ENCODE measurements at places on chromosomes 3 and 15.

GRCh38 chr3:56467108-56467507, 1.2 kb downstream of the ERC2 start:
- DNase-seq: no peak

GRCh38 chr15:75153087-75153486, 48.6 kb upstream of the C15orf39 start:
- peak; percentile 28 for DNase-seq

- no peak for DNase-seq
Measured at GRCh38 chr3:123008840-123009239, 18.7 kb downstream of the SEMA5B start.

DNA sequence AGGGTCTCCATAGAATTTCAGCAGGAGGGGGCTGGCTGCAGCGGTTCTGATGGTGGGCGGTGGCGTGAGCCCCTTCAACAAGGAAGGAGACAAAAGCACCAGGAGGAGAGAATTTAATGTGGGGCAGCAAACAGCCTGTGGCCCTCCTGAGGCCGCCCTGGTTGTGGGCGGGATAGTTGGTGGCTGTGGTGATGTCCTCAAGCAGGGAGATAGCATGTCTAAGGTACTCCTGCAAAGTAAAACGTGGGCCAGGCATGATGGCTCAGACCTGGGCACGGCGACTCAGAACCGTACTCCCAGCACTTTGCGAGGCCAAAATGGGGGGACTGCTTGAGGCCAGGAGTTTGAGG, 94.0 kb downstream of the LRRK1 start:
- no peak for DNase-seq

GRCh38 chr3:153373606-153374005, 211.6 kb downstream of the RAP2B start:
- peak; percentile 80 for DNase-seq

- DNase-seq: no peak
Measured at GRCh38 chr15:65092911-65093792, 16.6 kb downstream of the KBTBD13 start.

GRCh38 chr15:64100958-64101357, 5.2 kb downstream of the SNX1 start:
- DNase-seq: no peak

DNA sequence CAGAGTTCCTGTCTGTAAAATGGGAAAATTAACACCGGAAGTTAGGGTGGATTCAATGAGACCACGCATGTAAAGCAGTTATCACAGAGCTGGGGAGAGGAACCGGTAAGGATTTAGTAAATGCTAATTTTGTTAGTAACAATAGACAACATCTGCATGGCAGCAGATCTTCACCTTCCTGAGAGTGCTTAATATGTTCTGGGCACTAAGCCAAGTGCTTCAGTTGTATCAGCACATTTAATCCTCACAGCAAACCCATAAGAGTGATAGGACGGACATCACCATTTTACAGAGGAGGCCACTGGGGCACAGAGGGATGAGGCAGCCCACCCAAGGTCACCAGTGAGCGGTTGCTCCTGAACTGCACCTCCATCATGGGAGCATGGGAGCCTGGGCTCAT, 189.4 kb downstream of the WNT5A start:
- DNase-seq: no peak

DNA sequence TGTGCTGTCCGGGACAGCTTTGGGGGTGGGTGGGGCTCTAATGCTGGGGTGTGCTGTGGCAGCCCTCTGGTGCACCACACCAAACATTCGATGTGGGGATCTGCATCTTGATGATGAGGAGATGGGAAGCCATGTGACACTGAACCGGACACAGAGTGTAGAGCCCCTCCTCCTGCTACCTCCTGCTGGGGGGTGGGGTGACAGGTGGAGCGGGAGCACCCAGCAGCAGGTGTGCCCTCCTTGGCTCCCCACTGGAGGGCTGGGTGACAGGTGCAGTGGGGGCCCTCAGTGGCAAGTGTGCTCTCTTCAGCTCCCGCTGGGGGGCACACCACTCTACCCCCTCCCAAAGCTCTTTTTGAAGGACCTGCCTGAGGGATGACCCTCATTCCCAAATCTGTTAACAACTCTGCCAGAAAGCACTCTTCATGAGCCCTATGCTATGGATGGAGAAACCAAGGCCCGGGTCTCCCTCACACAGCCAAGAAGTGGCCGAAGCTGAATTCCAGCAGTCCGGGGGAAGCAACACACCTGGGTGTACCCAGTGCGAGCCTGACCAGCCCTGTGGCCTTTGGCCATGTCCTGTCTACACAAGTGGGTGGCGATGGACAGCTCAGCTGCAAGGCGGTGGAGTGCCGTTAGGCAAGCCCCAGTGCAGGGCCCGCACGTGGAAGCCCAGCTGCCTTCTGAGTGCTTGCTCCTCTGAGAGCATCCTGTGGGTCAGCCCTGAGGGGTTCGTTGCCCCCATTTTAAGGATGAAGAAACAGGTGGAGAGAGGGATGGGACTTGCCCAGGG, 609 bp upstream of the UROC1 start:
- no peak for DNase-seq

DNA sequence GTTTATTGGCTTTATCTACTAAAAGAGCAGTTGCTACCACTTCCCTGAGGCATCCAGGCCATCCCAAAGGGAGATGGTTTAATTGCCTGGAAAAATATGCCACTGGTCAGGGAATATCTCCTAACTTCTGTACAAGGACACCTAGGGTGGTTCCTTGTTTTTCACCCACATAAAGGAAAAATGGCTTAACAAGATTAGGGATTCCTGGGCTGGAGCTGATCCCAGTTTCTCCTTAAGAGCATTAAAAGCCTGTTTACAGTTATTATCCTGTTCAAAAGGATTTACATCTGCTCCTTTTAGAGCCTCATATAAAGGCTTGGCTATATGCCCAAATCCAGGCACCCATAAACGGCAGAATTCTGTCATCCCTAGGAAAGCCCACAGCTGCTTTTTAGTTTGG, 70.2 kb upstream of the WNT7A start:
- DNase-seq: no peak

- no peak for DNase-seq
Measured at GRCh38 chr3:139111392-139112229, 66.9 kb upstream of the PRR23C start.

DNA sequence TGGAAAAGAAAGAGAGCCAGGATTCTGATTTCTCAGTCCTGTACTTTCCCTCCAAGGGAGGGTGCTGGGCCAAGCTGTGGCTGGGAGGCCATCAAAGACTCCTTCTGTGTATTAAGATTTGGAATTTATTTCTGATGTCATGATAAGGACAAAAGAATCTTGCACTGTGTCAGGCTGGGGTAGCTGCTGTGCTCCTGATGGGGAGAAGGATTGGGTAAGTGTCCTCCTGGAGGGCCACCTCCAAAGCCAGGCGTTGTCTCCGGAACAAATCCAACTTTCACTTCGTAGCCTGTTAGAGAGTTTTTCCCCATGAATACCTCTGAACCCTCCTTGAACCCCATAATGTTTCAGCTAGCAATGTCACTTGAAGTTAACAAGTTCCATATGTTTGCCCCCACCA, 29.9 kb downstream of the CLDN11 start:
- no peak for DNase-seq

GRCh38 chr3:172641291-172641690, 69.6 kb downstream of the NCEH1 start:
- DNase-seq: no peak

DNA sequence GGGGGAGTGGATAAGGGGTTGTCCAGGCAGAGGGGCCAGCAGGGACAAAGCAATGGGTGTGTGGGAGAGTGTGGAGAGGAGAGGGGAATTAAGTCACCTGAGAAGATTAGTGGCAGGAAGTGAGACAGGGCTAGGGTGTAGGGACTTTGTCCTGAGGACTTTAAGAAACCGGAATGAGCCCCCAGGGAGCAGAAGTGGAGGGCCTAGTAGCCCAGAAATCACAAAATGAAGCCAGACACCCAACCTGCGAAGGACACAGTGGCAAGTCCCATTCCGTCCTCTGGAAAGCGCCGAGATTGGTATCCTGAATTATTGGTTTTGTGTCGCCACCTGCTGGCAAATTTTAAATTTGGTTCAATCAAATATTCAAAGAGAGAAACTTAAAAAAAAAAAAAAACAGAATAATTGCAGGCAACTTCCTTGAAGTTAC, 78.0 kb upstream of the SLC25A36 start:
- no peak for DNase-seq

GRCh38 chr15:48577469-48577868, 68.0 kb downstream of the FBN1 start:
- DNase-seq: no peak

GRCh38 chr3:143424874-143425273, 305.3 kb downstream of the CHST2 start:
- no peak for DNase-seq

GRCh38 chr3:46934072-46934471, 42.5 kb downstream of the CCDC12 start:
- DNase-seq: no peak

DNA sequence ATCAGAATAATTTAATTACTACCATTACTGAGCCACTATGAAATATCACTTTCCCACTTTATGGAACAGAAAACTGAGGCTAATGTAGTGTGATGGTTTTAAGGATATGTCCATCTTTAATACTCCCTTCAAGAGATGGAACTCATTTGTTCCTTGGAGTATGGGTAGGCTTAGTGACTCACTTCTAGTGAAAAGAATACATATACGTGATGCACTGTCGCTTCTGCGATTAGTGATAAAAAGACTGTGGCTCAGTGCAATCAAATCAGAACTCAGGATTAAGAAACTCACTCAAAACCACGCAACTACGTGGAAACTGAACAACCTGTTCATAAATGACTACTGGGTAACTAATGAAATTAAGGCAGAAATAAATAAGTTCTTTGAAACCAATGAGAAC, 216.6 kb downstream of the SUCLG2 start:
- DNase-seq: no peak

DNA sequence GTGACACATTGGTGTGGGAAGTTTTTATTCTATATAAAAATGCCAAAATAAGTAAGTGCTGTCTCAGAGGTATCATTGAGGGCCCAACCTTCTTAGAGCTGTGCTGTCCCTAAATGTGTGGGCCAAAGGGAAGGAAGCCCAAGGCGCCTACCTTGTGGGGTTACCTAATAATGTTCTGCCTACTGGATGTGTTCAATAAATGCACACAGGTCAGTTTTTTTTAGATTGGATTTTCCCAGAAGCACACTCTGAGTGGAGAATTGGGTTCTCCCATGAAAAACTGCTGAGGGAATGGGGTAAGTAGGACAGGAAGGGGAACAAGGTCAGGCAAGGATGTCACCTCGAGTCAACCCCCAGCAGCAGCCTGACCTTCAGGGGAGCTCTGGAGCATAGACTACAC, 168.7 kb upstream of the FRMD4B start:
- no peak for DNase-seq

- no peak for DNase-seq
Measured at GRCh38 chr15:67838789-67839332, 984 bp downstream of the RNU6-1 start.

DNA sequence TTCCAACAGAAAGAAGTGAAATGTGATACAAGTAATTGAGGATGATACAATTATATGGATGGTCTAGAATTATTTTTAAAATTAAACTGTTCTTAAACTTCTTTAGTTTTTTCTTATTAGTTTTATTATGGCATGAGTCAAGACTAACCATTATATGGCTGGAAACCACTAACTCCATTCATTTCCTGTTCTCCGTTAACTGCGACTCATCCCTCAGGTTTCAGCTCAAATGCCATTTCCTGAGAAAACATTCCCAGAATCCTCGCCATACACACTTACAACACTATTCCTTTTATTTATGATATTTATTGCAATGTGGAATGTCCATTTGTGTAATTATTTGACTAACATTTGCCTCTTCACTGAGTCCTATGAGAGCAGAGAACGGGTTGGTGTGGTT, 394.1 kb downstream of the SOX2 start:
- DNase-seq: no peak

GRCh38 chr15:80121546-80121945, 31.3 kb upstream of the FAH start:
- DNase-seq: no peak

GRCh38 chr3:183278479-183279088, 25.5 kb downstream of the B3GNT5 start:
- DNase-seq: no peak

GRCh38 chr3:77795013-77795412, 755.1 kb downstream of the ROBO2 start:
- DNase-seq: no peak

DNA sequence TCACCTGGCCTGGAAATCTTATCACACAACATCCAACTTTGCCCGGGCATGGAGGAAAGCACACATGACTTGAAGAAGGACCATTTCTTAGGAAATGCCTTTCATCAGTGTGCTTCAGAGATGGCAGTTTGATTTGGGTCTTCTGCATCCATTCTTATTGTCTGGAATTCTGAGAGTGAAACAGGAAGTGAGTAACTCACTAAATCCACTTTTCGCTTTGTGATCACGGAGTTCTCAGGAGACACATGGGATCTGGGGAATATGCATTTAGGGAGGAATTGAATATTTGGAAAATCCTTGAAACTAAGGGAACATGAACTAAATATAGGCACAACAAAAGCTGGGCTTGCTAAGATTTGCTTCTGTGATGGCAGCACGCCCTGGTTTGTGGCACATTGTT, 212.5 kb upstream of the FEZF2 start:
- DNase-seq: no peak

DNA sequence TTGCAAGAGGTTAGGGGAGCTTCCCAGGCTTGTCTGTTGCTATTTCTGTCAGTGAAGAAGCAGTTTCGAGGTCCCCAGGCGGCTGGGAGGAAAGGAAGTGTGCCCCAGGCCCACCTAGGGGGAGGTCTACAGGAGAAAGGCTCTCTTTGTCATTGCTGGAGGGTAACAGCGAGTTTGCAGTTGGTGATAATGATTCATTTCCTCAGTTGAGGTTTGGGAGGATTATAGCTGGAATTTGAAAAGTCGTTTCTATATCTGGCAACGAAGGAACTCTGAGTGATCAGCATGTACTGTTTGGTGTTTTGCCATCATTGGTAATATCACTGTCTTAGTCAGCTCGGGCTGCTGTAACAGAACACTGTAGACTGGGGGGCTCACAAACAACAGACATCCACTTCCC, 65.5 kb upstream of the UBE3A start:
- DNase-seq: no peak

Measured in SIG-M5 (cell line).